ENCODE measurements at places on chromosomes 4 and X.
A peak's percentile ranks its signal among the peaks of the same experiment; 100 is the strongest.

DNA sequence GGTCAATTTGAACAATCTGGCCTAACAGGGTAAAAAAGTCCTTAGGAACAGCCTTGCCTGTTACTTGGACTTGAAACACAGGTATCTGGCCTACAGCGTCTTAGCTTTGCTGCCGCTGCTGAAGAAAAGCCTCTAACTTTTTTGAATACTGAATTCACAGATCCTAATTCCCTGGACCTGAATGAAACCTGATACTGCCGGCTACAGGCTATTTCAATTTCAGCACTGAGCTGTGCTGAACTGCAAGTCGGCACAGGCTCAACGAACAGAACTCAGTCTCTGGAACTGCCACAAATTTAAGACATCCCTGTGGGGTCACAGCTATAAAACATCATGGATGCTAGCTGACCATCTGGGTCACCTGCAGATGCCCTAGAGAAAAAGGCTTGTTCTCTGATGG is 7.2 kb downstream of the NR0B1 start:
- no peak for DNase-seq

DNA sequence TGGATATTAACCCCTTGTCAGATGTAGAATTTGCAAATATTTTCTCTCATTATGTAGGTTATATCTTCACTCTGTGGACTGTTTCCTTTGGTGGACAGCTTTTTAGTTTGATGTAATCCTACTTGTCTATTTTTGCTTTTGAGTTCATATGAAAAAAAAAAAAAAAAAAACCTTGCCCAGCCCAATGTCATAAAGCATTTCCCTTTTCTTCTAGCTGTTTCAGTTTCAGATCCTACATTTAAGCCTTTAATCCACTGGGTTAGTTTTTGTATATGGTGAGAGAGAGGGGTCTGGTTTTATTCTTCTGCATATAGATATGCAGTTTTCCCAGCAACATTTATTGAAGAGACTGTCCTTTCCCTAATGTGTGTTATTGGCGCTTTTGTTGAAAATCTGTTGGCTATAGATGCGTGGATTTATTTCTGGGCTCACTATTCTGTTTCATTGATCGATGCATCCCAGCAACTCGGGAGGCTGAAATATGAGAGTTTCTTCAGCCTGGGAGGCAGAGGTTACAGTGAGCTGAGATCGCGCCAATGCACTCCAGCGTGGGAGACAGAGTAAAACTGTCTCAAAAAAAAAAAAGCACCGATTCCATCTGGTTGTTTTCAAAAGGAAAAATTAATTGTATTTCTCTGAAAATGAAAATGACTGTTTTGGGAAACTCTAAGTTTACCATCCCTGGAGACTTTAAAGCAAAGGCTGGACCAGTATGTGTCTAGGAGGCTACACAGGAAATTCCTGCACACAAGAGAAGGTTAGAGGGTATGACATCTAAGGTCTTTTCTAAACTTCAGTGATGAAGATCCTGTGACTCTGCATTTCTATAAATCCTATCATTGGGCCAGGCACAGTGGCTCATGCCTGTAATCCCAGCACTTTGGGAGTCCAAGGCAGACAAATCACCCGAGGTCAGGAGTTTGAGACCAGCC is 35.6 kb downstream of the STEEP1 start:
- DNase-seq = no peak

- DNase-seq = no peak
Measured at GRCh38 chr4:169098054-169098497, 88.0 kb upstream of the CBR4 start.

- DNase-seq = no peak
Measured at GRCh38 chr4:186081202-186081807, 12.3 kb downstream of the TLR3 start.

DNA sequence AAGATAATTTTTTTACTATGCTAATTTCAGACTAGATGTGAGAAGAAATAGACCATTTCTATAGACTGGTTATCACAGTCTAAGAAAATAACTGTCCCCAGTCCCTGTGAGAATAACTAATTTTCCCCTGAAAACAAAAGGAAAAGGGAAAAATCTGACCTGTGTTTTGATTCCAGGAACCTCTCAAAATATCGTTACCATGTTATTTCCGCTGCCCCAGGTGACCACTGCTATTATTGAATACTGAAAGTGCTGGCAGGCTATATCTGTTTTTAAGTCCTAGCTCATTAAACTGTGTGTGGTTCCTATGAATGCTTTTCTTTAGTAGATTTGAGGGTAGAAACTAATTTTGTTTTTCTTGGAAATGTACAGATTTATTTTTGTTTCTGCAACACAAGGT is 83.6 kb downstream of the GAB1 start:
- no peak for DNase-seq

- no peak for DNase-seq
Measured at GRCh38 chr4:38381788-38382187, 282.2 kb upstream of the KLF3 start.

DNA sequence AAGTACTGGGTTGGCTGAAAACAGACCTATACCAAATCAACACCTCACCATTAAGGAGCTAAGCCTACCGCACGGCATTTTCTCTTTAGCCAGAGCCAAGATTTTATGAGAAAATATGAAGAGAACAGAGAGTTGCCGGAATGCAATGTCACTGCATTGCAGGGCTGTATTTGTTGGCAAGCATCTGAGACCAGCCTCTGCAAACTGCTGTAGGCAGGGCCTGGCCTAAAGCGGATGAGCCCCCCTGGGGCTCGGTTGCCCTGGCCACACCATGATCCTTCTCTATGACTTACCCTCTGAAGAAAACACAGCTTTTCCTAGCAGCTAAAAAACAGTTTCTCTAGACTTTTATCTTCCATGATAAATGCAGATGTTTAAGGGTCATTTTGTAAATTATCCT is 120.5 kb upstream of the SORBS2 start:
- no peak for DNase-seq

DNA sequence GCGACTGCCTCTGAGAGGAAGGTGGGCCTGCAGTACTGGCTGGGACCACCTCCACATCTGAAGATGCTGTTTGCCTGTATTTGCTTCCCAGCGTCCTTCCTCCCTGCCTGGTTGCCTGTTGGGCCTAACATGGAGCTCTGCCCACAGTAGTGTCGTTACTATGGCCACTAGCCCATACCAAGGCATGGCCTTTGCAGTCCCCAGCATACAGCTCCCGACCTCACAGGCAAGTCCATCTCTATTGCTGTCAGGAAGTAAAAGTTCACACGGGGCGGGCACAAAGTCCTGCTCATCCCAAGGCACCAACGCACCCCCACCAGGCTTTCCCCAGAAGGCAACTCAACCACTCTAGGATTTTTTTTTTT is 71.6 kb downstream of the MAML3 start:
- no peak for DNase-seq

- peak; percentile 33 for DNase-seq
Measured at GRCh38 chrX:130330706-130331105, 9.0 kb upstream of the SLC25A14 start.

DNA sequence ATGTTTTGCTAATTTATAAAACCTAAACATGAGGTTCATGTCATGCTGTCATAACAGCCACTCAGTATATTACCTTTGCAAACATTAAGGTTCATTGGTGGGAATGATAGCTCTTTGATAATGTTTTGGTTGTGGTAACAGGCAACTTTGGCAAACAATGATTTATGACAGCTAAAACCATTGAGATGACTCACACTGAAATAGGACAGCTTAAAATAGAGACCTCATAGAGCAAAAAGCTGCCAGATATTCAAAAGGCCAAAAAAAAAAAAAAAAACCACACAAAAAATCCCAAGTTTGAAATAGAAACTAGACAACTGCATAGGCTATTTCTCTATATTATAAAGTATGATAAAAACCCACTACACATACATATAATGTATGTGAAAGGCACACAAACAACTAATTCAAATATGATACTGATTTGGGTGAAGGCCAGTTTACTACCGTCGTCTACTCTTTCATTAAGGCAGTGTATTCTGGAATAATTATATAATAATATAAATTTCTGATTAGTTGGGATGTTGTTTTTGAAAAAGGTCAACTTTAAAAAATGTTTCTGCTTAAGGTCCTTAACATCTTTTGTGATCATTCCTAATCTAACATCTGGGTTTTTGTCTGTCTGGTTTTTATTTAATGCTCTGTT is 646.0 kb upstream of the PITX2 start:
- DNase-seq = no peak

DNA sequence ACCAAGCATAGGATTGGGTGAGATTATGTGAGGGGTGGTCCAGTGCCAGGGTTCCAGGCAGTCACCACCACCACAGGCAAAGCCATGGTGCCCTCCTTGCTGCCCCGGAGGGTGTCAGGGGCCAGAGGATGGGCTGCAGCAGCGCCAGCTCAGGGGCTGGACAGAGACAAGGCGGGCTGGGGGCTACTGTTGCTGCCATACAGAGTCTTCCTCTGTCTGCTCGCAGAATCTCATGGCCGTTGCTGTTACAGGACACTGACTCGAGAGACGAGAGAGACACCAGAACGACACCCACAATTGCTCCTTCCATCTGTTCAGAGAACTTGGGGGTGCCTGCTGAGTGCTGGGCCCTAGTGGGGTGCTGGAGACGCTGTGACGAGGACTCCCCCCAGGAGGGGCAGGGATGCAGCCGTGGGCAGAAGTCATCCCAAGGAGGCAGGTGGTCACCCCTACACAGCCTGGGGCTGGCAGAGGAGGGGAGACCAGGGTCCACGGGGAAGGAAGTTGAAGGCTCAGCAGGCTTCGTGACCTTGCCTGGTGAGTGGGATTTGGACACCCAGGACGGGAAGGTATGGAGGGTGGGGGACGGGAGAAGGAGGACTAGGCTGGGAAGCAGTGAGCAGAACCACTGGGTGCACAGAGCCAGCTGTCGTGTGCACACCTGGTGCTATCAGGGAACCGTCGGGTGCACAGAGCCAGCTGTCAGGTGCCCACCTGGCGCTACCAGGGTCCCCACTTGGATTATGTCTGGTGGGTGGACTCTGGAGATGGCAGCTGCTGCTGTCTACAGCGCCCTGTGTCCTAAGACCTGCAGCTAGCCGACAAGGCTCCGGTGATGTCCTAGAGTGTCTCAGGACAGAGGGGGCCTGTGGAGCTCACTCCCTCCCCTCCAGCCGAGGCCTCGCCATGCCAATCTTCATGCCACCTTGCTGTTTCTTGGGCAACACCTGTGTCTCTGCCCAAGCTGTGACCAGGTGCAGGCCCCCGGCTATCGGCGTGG is 43.9 kb upstream of the HMX1 start:
- peak; percentile 8 for DNase-seq

GRCh38 chr4:14857981-14858380 is 144.3 kb upstream of the CPEB2 start:
- no peak for DNase-seq

- DNase-seq = no peak
Measured at GRCh38 chr4:150045410-150045809, 32.8 kb upstream of the DCLK2 start.

GRCh38 chrX:39813631-39814277 is 284.0 kb downstream of the BCOR start:
- peak; percentile 94 for DNase-seq

DNA sequence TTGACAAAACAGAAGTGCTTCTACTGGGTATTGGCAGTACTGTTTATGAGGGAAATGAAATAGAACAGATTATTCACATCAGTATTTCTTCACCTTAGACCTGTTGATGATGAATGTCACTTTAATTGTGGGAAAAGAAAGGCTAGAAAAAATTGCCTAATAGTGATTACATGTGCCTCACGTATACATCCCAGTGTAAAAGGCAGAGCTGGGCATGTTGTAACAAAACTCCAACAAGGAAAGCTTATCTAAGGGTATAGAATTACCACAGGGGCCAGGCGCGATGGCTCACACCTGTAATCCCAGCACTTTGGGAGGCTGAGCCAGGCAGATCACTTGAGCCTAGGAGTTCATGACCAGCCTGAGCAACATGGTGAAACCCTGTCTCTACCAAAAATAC is 4.2 kb downstream of the PGM2 start:
- DNase-seq = no peak

DNA sequence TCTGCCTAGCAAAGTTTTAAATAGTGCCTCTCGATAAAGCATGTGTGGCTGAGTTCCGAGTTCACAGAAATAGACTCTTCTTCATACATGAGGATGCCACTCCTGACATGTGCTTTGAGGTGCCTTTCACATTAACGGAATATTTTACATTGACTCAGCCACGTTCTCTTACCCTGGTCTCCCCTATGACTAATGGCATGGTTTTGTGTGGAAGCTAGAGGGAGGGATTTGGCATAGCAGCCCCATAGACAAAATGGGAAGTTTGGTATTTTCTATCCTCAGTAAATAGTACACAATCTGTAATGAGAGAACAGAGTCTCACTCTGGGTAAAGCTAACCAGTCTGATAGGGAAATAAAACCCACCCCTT is 68.9 kb downstream of the PCDH19 start:
- DNase-seq = no peak

- DNase-seq = peak; percentile 70
Measured at GRCh38 chr4:154618708-154619315, 6.4 kb upstream of the FGG start.

DNA sequence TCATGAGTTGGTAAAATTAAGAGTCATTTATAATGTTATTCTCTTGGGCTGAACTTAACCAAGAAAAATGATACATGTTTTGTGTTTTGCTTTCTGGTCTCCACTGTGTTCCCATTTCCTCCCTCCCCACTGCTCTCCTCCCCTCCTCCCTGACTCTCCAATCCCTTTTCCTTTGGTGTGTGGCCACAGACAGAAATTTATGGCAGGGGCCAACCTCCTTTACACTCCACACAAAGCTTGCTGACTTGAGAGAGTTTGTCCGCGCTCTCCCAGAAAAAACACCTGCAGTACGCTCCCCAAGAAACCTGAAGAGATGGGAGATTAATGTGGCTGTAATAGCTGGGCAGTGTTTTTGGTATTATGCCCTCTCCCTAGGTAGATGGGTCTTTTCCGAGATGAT is 88.9 kb downstream of the ALPK1 start:
- no peak for DNase-seq

GRCh38 chrX:125236955-125237354 is 82.7 kb upstream of the TEX13C start:
- DNase-seq = no peak

- no peak for DNase-seq
Measured at GRCh38 chr4:53010318-53010717, 148.2 kb downstream of the RASL11B start.

DNA sequence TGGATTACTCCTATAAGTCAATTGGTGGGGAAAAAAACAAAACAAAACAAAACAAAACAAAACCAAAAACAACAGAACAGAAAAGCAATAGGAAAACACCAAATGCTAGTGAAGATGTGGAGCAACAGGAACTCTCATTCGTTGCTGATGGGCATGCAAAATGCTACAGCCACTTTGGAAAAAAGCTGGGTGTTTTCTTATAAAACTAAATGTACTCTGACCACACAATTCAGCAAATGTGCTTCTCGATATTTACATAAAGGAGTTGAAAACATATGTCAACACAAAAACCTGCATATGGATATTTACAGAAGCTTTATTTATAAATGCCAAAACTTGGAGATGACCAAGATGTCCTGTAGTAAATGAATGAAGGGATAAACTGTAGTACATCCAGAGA is 703.6 kb upstream of the FAM241A start:
- DNase-seq = no peak

GRCh38 chrX:19350941-19351384 is 7.2 kb downstream of the PDHA1 start:
- DNase-seq = no peak

GRCh38 chrX:18426004-18426320 is 554 bp downstream of the CDKL5 start:
- DNase-seq = no peak

- no peak for DNase-seq
Measured at GRCh38 chr4:184265546-184266351, 48.1 kb upstream of the ENPP6 start.

Data from posterior cingulate gyrus (tissue), 11 donors.